ENCODE measurements at places on chromosomes 13 and 19. TPM values are rescaled to one million over a fixed set of nuclear protein-coding genes. Genes with fewer than 3 reads are reported as not detected.

- H3K27ac ChIP-seq, result no peak overlapping the region
- peaks cover 9% of the 10 kb centered on the region for H3K4me1 ChIP-seq
- no peak overlapping the region for H3K4me3 ChIP-seq
- no peaks in the 10 kb centered on the region for H3K36me3 ChIP-seq
Observed at GRCh38 chr13:110232756-110233155, 74.2 kb downstream of the COL4A1 start.

GRCh38 chr13:31638577-31638976 is 100.7 kb upstream of the RXFP2 start:
- no peaks in the 10 kb centered on the region for H3K27me3 ChIP-seq
- H3K4me3 ChIP-seq, result no peak overlapping the region
- no peak overlapping the region for H3K27ac ChIP-seq
- DNase-seq, result no peak
- no peaks in the 10 kb centered on the region for H3K36me3 ChIP-seq

DNA sequence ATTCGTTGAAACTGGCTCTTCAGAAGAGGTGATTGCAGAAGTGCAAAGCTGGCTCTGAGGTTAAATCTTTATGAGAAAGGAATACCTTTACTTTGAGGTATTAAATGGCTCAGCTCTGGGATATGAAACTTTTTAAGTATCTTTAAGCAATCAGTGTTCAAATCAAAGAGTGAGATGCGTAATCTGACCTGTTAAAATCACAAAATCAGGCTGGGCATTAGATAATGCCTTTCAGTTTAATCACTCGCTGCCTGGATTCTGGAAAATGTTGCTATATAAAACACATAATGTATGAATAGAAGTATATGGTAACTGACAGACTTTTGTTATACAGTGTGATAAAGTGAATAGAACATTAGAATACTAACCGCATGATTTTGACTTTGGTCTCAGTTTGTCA is 2.0 kb upstream of the DGKH start:
- H3K27ac ChIP-seq, result no peak overlapping the region
- H3K27me3 ChIP-seq, result peaks cover 53% of the 10 kb centered on the region
- no peak overlapping the region for H3K4me3 ChIP-seq
- no peaks in the 10 kb centered on the region for H3K36me3 ChIP-seq
- DNase-seq, result no peak

GRCh38 chr13:54248306-54248705 is 1219.7 kb downstream of the OLFM4 start:
- H3K27ac ChIP-seq, result no peak overlapping the region
- H3K4me3 ChIP-seq, result no peak overlapping the region
- H3K4me1 ChIP-seq, result no peaks in the 10 kb centered on the region
- no peaks in the 10 kb centered on the region for H3K27me3 ChIP-seq
- DNase-seq, result no peak

Gene TEX101
- total RNA-seq, result not detected

Gene ZNF625
- 42.9 TPM for total RNA-seq

Gene OR7E24
- not detected for total RNA-seq

Gene RETN
- total RNA-seq, result not detected

Gene CAPN12
- 4.9 TPM for total RNA-seq
